ENCODE measurements at places on chromosomes 7 and 10.

DNA sequence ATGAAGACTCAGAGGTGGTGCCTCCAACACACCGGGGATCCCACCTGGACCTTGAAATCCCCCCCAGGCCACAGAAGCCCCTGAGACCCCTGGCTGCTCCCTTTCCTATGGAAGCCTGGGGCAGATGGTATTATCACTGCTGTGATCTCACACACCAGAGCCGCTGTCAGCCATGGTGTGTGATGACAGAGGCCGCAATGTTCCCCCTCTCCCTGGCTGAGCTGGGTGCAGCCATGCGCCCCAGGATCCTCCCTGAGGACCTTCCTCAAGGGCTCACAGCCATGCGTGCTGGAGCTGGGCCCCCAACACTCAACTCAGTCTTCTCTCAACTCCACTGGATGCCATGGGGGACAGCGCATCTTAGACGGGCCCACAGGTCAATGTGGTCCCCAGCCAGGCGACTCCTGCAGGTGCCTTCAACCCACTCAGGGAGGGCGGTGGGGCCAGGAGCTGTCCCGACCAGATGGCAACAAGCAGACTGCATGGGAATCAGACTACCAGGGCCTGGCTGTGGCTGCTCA, 44.9 kb downstream of the VIPR2 start:
- DNase-seq, result no peak

DNA sequence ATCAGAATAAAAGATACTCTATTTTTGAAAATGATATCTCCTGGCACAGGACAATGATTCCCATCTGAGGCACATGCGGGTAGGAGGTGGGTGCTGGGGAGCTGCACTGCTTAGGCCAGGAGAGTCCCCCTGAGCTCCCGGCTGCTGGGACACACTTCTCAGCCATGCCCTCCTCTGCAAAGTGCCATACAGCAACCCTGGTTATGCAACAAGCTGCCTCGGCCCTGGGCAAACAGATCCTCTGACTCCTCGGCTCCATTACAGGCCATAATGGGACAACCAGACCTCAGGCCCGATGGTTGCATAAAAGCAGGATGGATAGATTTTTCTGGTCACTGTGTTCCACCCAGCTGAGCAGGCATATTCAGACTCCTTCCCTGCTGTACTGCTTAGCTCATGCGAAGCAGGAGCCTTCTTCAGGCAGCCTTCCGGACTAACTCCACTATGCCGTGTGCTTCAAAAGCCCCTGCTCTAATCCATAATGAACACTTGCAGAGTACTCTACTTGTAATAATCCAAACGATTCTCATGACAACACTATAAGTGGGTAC, 6.5 kb upstream of the LEP start:
- no peak for DNase-seq

DNA sequence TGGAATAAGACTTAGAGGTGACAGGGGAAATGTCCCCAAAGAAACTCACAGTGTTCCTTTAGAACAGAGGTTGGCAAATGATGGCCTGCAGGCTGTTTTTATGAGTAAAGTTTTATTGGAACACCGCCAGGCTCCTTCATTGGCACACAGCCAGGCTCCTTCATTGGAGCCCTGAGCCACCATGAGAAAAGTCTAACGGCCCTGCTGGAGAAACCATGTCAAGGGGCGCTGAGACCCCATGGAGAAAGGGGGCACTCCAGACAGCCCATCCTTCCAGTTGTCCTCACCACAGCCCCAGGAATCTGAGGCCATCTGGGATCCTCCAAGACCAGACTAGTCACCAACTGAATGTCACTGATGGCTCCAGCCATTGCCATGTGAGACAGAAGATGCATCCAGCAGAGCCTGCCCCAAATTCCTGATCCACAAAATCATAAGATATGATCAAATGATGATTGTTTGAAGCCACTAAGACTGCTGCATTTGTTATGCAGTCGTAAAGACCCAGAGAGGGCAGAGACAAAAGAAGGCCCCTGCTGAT, 88.2 kb upstream of the GPR26 start:
- no peak for DNase-seq

GRCh38 chr7:45601094-45601493, 26.9 kb downstream of the ADCY1 start:
- DNase-seq, result no peak

- no peak for DNase-seq
Measured at GRCh38 chr10:11197266-11197712, 179.6 kb downstream of the CELF2 start.
